ENCODE measurements at places on chromosomes 1 and 21. TPM values are rescaled to one million over a fixed set of nuclear protein-coding genes. Genes with fewer than 3 reads are reported as not detected.

Gene LENEP
- total RNA-seq = not detected

GRCh38 chr1:35535243-35535642 lies 22.0 kb downstream of the KIAA0319L start:
- no peak for DNase-seq

DNA sequence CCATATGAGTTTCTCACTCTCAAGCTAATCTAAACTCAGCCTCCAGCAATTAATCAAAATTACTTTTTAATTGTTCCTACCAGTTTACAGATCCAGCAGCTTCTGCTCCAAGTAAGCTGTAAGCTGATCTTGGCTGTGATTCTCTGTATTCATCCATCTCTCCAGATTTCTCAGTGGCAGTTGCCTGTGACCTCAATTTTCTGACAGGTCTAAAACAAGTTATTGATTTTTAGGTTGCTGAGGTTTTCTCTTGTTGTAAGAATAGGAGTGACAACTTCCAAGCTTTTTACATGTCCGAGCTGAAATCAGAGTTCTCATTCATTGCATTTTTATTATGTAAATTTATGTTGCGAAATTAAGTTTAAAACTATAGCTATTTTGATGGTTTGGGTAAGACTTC lies 1044.4 kb downstream of the PLA2G4A start:
- DNase-seq = no peak

DNA sequence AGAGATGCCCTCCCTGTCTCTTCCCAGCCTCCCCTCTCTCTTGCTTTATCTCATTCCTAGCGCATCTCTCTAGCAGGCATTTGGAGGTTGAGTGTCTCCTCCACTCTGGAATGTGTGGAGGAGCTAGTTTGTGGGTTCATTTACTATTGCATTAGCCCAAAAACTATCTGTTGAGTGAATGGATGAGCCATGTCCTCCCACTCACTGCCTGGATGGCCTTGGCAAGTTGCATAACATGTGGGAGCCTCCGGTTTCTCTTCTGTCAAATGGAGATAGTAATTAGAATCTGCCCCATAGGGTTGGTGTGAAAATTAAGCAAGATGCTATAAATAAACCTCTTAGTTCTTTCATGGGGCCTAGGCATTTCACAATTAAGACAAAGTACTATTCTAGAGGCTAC lies 181.8 kb downstream of the KAZN start:
- DNase-seq = no peak

- DNase-seq = no peak
Observed at GRCh38 chr1:98364544-98364943, 297.0 kb upstream of the SNX7 start.

GRCh38 chr21:46662367-46662654 lies 26.8 kb downstream of the PRMT2 start:
- no peak for DNase-seq

DNA sequence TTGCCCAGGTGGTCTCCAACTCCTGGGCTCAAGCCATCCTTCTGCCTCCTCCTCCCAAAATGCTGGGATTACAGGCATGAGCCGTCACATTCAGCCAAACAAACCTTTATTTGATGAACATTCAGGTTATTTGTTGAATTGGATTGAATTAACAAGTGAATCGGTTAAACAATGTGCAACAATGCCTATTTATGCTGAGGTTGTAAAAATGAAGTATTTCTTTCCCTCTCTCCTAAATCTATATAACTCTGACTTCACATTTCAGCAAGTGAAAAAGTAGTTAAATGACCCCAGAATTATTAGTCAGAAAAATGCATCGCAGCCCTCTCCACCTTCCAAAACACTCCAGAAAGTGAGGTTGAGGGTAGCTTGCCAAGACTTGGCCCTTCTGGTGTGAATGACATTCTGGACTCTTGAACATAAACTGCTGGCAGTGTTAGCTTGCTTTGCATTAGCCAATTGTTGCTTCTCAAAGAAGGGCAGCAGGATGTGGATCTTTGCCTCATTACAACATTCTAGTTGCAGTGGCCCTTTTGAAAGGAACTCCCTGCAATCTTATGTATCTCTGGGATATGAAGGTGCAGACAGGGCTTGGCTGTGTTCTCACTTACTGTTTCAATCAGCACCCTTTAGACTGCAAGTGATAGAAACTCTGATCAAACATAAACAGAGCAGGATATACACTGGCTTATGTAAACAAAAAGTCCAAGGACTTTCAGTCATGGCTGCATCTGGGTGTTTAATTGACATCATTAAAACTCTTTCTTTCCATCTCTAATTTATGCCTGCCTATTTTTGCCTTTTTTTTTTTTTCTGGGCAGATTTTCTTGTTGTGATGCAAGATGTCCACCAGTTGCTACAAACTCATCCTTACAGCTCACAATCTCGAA lies 22.4 kb downstream of the EDN2 start:
- no peak for DNase-seq

GRCh38 chr1:79497193-79497773 lies 490.8 kb upstream of the ADGRL4 start:
- DNase-seq = peak; percentile 47

GRCh38 chr1:19616489-19616888 lies 27.6 kb upstream of the NBL1 start:
- DNase-seq = peak; percentile 64

Data from renal cortical epithelial cell (primary cell).